Skeletal muscle cell (primary cell): ENCODE measurements at places on chromosomes 4 and X.

- DNase-seq, result peak; percentile 4
Measured at GRCh38 chr4:44257461-44257860, 191.1 kb downstream of the KCTD8 start.

DNA sequence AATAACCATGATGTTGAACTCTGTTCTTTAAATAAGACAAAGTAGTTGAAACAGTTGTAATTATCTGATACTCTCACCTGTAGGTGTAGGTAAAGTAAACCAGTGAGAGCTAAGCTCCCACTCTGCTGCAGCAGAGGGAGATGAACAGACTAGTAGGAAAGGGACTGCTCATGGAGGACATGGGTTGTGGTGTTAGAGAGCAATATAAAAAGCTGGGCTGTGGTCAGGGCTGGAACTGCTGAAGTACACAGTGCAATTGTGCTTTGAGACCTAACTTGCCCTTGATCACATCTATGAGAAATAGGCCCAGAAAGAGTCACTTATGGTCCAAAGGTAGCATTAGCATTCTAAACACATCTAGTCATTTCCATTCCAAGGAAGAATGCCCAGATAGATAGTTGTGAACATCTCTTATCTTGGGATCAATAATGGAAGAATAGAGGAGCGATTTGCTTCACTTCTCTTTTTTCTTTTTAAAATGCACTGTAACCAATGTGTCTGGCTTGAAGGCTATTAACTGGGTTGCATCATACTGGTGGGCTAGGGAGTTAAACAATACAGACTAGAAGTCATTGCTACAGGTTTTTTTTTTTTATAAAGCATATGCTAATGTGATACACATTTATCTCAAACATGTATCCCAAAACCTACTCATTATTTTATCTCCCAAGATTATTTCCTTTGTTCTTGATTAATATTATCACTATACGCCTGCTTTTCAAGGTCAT is 251.3 kb upstream of the CENPE start:
- no peak for DNase-seq

- no peak for DNase-seq
Measured at GRCh38 chr4:6983544-6984142, 59.5 kb upstream of the TADA2B start.

GRCh38 chr4:72022553-72022952 is 9.2 kb upstream of the NPFFR2 start:
- no peak for DNase-seq

GRCh38 chrX:136725441-136726104 is 55.2 kb downstream of the ARHGEF6 start:
- peak; percentile 51 for DNase-seq
